NB4 (cell line): ENCODE measurements at places on chromosomes 2 and 18.

DNA sequence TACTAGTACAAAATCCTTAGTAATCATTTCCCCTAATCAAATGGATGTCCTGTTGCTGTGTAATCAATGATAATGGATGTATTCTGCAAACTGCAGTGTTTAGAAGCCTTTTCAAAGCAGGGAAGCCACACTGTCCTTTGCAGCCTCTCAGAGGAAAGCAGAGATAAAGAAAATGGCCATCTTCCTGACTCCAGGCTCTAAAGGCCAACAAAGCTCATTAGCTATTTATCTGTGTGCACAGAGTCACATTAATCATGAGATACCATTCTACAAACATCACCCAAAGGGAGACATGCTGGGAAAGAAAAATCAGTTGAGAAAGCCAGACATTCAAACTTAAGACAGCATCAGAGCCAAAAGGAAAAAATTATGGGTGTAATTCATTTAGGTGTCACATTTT is 165.0 kb downstream of the RAD51AP2 start:
- DNase-seq, result no peak

DNA sequence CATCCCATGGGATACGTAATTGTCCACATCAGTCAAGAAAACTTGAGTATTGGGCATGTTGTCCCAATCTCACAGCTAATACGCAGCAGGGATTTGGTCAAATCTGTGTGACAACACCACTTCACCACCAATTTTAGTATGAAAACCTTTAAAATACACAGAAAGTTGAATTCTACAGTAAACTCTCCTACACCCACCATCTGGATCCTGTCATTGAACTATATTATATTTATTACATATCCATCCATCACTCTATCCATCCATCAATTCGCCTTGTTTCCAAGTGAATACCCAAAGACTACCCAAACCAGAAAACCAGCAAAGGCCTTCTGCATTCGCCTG is 846 bp upstream of the FKBP7 start:
- no peak for DNase-seq

- no peak for DNase-seq
Observed at GRCh38 chr2:7748717-7749415, 831.7 kb downstream of the RNF144A start.

GRCh38 chr2:40213071-40213470 is 238.8 kb downstream of the SLC8A1 start:
- peak; percentile 7 for DNase-seq

- no peak for DNase-seq
Observed at GRCh38 chr2:128250229-128251025, 68.2 kb downstream of the HS6ST1 start.

DNA sequence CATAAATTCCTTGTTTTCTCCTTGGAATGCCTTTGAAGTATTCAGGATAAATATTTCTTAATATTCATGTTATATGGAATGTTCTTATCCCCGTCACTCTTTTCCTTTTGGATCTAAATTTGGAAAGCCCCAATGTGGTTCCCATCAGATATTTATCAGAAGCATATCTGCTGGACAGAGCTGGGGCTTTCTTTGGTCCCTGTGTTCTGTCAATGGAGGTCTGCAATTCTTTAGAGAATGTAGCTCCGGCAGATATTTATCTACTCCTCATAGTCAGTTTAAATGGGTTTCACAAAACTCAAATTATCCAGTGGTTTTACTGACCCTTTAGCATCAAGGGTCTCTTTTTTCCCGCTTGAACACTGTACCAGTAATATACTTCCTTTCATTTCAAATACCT is 167.8 kb upstream of the SCN7A start:
- no peak for DNase-seq

DNA sequence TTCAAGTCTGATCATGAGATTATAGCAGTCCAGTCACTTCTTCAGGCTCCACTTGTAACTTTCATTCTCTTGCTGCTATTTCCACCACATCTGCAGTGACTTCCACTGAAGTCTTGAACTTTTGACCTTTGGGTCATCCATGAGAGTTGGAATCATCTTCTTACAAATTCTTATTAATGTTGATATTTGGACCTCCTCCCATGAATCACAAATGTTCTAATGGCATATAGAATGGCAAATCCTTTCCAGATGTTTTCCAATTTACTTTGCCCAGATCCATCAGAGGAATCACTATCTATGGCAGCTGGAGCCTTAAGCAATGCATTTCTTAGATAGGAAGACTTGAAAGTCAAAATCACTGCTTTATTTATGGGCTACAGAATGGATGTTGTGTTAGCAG is 159.4 kb downstream of the LTBP1 start:
- DNase-seq, result no peak

DNA sequence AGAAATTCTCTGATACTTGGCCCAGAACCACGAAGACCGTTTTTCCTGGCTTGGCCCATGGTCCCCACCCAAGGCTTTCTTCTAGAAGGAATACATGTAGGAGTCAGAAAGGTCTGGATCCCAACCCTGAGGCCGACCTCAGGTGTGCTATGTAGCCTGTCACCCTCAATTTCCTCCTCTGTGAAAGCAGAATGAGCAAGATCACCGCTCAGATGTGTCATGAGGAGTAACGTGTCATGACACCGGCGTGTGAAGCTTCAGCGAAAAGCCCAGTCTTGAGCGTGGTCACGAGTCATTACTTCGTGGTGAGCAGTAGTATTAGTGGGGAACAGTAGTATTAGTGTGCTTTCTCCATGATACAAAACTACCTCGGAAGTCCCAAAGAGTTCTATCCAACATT is 103.4 kb downstream of the ALPK2 start:
- no peak for DNase-seq

GRCh38 chr18:22872900-22873537 is 60.1 kb upstream of the RBBP8 start:
- no peak for DNase-seq

- no peak for DNase-seq
Observed at GRCh38 chr2:8191427-8191826, 490.4 kb upstream of the ID2 start.
